H1 (cell line): ENCODE measurements at places on chromosomes 6 and 20. TPM values are rescaled to one million over a fixed set of nuclear protein-coding genes. Genes with fewer than 3 reads are reported as not detected.

The MOG gene
- 0.31 and 0.86 TPM in 2 replicates for total RNA-seq

GRCh38 chr20:45406260-45407066 is 1.6 kb upstream of the DBNDD2 start:
- peaks cover 8% of the 10 kb centered on the region for H3K4me1 ChIP-seq
- H3K27ac ChIP-seq, result 0 out of 2 replicates have a peak overlapping the region, but pooled peaks have one; percentile 29
- H3K36me3 ChIP-seq, result peaks cover 15% of the 10 kb centered on the region
- DNase-seq, result no peak
- peak overlapping the region; percentile 82 for H3K4me3 ChIP-seq
- H3K27me3 ChIP-seq, result peaks cover 6% of the 10 kb centered on the region; the same call in 1 of the 2 replicates

DNA sequence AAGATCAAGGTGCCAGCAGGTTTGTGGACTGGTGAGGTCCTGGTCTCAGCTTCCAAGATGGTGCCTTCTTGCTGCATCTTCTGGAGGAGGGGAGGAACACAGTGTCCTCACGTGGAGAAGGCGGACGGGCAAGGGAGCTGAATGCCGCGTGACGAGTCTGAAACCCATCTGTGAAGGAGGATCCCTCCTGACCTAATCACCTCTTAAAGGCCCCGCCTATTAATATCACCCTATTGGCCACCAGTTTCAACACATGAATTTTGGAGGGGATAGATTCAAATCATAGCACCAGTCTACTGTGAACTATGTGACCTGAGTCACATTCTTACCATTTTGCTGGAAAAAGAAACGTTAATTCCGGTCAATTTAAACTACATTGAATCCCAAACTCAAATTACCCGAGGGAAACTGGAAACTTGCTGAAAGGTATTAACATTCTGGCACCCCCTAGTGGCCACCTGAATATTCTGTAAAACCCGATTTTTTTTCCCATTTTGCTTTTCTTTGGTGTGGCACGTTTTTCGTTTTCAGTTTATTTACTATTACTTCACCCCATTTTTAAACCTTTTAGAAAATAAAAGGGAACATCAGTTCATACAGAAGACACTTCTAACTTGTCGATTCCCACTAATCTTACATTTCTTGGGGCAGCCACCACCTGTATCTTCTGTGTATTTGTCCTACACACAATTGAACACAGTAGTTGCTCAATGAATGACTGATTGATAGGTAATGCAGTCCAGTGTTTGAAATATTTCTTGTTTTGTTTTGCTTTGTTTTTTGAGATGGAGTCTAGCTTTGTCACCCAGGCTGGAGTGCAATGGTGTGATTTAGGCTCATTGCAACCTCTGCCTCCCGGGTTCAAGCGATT is 17.9 kb upstream of the CCDC170 start:
- no peak overlapping the region for H3K4me3 ChIP-seq
- no peaks in the 10 kb centered on the region for H3K36me3 ChIP-seq
- H3K27ac ChIP-seq, result no peak overlapping the region

GRCh38 chr6:130306377-130306776 is 59.4 kb upstream of the TMEM200A start:
- H3K4me3 ChIP-seq, result no peak overlapping the region
- H3K27me3 ChIP-seq, result no peaks in the 10 kb centered on the region
- no peaks in the 10 kb centered on the region for H3K36me3 ChIP-seq
- no peak for DNase-seq
- no peaks in the 10 kb centered on the region for H3K4me1 ChIP-seq

DNA sequence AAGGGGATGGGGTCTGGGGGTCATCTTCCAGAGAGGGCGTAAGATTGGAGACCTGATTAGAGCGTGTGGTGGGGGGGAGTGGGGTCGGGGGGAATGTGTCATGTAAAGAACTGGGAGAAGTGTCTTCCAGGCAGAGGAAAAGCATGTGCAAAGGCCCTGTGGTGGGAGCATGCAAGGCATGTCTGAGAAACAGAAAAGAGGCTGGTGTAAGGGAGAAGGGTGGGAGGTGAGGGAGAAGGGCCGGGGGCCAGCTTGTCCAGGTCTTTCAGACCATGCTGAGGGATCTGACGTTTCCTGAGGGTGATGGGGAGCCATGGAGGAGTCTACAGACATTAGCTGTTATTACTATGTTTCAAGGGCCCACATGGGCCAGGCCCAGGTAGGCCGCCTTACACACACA is 30.4 kb upstream of the FKBP1A start:
- H3K27ac ChIP-seq, result no peak overlapping the region
- H3K36me3 ChIP-seq, result no peaks in the 10 kb centered on the region
- H3K4me1 ChIP-seq, result peaks cover 21% of the 10 kb centered on the region
- no peak for DNase-seq

DNA sequence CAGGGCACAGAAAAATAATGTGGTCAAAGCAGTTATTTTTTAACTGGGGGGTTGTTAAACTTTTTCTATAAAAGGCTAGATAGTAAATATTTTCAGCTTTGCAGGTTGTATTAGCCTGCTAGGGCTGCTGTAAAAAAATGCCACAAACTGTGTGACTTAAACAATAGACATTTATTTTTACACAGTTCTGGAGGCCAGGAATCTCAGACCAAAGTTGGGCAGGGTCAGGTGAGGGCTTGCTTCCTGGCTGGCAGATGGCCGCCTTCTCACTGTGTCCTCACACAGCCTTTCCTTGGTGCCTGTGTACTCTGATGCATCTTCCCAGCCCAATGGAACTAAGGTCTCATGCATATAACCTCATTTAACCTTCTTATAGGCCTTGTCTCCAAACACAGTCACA is 294.7 kb downstream of the PTPRT start:
- H3K36me3 ChIP-seq, result no peaks in the 10 kb centered on the region
- H3K27me3 ChIP-seq, result no peaks in the 10 kb centered on the region
- no peak overlapping the region for H3K27ac ChIP-seq
- no peak overlapping the region for H3K4me3 ChIP-seq

DNA sequence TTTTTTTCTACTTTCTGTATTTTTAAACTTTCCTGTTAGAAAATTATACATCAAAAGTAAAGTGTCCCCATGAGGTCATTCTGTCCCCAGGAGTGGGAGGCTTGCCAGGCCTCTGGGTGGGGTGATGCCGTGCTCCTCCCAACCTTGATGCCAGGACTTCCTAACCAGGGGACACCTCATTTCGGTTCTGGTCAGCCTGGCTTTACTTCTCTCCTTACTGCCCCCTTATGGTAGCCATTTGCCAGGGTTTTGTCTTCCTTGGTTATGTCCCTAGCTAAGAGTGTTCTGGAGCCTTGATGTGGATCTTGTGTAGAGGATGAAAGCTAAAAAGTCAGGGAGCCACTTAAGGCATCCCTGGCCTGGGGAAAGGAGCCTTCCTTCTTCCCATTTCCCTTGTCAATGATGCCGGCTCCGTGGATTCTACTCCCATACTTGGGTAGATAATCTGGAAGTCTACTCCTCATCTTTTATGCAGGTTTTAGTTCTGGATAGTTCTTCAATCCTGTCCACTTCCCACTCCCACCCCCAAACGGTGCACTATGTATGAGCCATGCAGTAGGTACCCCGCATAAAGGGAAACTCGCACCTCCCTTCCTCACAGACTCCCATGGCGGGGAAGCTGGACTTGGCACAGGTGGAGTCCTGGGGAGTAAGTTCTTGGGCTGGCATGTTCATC is 164.1 kb upstream of the SALL4 start:
- no peaks in the 10 kb centered on the region for H3K27me3 ChIP-seq
- peak; percentile 75 for DNase-seq

GRCh38 chr20:32685541-32686529 is 12.1 kb upstream of the C20orf203 start:
- H3K27me3 ChIP-seq, result no peaks in the 10 kb centered on the region
- no peak for DNase-seq
- H3K4me3 ChIP-seq, result no peak overlapping the region
- H3K4me1 ChIP-seq, result peaks cover 6% of the 10 kb centered on the region

GRCh38 chr20:34045930-34046725 is 52.4 kb downstream of the RALY start:
- H3K36me3 ChIP-seq, result no peaks in the 10 kb centered on the region
- no peaks in the 10 kb centered on the region for H3K27me3 ChIP-seq
- DNase-seq, result no peak
- H3K4me3 ChIP-seq, result no peak overlapping the region

DNA sequence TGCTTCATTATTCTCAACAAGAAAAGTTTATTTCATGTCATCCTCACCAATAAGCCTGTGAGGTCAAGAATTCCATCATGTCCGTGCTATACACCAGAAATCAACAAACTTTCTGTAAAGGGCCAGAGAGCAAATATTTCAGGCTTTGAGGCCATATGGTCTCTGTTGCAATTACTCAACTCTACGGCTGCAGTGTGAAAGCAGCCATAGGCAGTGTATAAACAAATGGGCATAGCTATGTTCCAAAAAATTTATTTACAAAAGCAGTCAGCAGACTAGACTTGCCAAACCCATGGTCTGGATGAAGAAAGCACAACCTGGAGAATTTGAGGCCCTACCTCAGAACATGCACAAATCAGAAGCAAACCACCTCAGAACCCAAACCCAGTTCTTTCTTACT is 118.5 kb downstream of the PCSK2 start:
- no peaks in the 10 kb centered on the region for H3K4me1 ChIP-seq
- H3K36me3 ChIP-seq, result no peaks in the 10 kb centered on the region
- no peaks in the 10 kb centered on the region for H3K27me3 ChIP-seq
- no peak overlapping the region for H3K27ac ChIP-seq

DNA sequence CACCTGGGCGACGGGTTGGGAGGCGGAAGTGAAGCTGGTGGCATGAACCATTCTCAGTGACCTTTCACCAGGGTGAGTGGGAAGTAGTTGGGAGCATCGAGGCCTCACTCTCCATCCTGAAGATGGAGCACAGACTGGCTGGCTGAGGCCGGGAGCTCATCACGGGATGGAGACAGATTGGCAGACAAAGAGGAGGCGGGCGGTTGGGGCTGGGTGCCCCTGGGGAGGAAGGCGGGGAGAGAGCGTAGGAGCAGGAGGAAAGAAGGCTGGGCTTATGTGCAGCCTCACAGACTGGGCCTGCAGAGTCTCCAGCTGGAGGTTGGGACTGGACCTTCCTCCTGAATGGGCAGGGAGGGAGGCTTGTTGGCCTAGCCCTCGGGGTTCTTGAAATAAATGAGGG is 44.2 kb upstream of the SCRT2 start:
- DNase-seq, result no peak
- H3K4me3 ChIP-seq, result no peak overlapping the region
- H3K27ac ChIP-seq, result no peak overlapping the region
- no peaks in the 10 kb centered on the region for H3K36me3 ChIP-seq

The TRIM10 gene
- total RNA-seq, result not detected in 2 replicates

The NRSN2 gene
- total RNA-seq, result 15.0 and 19.4 TPM in 2 replicates

GRCh38 chr6:80029470-80029869 is 25.0 kb downstream of the TTK start:
- no peaks in the 10 kb centered on the region for H3K27me3 ChIP-seq
- no peak for DNase-seq
- H3K4me3 ChIP-seq, result no peak overlapping the region

The MTG2 gene
- 22.8 and 24.1 TPM in 2 replicates for total RNA-seq

DNA sequence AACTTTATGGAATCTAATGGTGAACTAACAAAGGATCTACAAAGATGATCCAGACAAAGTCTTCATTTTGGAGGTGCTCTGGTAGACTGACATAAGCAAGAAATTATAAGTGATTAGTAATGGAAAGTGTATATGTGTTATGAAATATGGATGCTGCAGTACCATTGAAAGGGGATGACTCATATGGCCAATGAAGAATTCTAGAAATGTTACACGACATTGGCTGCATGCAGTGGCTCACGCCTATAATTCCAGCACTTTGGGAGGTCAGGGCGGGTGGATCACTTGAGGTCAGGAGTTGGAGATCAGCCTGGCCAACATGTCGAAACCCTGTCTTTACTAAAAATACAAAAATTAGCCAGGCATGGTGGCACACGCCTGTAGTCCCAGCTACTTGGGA is 23.5 kb downstream of the CFAP206 start:
- no peaks in the 10 kb centered on the region for H3K36me3 ChIP-seq
- H3K4me1 ChIP-seq, result no peaks in the 10 kb centered on the region
- H3K4me3 ChIP-seq, result no peak overlapping the region
- DNase-seq, result no peak
- no peak overlapping the region for H3K27ac ChIP-seq
- no peaks in the 10 kb centered on the region for H3K27me3 ChIP-seq

DNA sequence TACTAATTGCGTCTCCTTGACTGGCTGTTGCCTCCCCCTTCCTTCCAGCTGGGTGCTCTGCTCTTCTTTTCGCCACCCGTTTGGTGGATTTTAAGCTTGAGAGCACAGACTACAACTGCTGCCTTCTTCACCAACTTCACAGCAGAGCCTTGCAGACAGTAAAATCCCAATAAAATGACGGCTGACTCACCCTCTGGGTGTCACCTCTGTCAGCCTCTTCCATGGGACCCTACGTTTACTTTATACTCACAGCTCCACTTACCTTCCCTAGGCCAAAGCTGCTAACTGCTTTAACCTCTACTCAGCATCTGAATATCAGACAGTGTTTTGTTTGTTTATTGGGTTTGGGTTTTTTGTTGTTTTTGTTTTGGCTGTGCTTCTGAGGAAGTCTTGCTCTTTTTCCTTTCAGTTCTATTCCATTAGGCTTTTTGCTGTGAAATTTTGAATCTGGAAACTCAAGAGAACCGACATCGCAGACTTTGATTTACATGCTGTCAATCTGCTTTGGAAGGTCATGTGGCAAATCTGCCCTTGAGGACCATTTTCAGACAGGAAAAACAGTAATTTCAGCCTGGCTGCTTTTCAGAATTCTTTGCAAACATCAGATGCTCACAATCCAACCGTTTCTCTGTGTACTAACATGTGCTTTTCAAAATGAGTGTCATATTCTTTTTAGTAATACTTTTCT is 2.4 kb downstream of the AGPAT4 start:
- H3K4me3 ChIP-seq, result peak overlapping the region; percentile 74; the same call in 1 of the 2 replicates
- H3K36me3 ChIP-seq, result no peaks in the 10 kb centered on the region
- H3K27ac ChIP-seq, result no peak overlapping the region
- H3K27me3 ChIP-seq, result no peaks in the 10 kb centered on the region

The LRRC73 gene
- total RNA-seq, result 0.26 and 0.69 TPM in 2 replicates
